ENCODE measurements at places on chromosomes 2 and 18. TPM values are rescaled to one million over a fixed set of nuclear protein-coding genes. Genes with fewer than 3 reads are reported as not detected.

GRCh38 chr18:8766559-8767293 is 61.4 kb downstream of the MTCL1 start:
- DNase-seq = no peak

DNA sequence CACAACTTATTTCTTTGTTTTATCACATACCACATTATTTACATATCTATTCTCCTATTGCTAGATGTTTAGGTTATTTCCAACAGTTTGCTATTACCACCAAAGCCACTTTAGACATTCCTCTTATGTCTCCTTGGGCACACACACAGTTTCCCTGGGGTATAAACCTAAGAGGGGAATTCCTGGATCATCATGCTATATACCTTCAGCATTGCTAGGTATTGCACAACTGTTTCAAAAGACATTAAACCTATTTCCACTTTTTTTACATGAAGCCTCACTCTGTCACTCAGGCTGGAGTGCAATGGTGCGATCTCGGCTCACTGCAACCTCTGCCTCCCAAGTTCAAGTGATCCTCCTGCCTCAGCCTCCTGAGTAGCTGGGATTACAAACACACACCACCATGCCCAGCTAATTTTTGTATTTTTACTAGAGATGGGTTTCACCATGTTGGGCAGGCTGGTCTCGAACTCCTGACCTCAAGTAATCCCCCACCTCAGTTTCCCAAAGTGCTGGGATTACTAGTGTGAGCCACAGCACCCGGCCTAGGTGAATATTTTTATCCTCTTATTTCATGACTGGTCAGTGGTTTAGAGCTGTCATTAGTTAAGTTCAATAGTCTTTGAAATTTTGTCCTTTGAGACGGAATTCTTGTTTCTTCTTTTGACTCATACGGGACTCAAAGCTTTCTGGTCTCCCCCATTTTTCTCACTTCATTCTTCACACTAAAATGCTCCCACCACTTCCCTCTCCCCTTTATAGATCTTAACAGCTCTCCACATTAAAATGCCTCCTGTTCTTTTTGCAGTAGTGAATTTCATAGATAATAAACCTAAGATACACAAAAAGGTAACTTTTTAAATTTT is 30.3 kb downstream of the SULT1C4 start:
- DNase-seq = no peak

GRCh38 chr2:108118996-108119395 is 120.8 kb upstream of the SULT1C3 start:
- DNase-seq = no peak

IL36B gene
- polyA plus RNA-seq = not detected

GRCh38 chr2:238929242-238930081 is 81.6 kb downstream of the TWIST2 start:
- no peak for DNase-seq

- DNase-seq = no peak
Measured at GRCh38 chr2:228728961-228729360, 542.1 kb downstream of the PID1 start.

- DNase-seq = no peak
Measured at GRCh38 chr2:143726151-143726845, 597.1 kb downstream of the ARHGAP15 start.

DNA sequence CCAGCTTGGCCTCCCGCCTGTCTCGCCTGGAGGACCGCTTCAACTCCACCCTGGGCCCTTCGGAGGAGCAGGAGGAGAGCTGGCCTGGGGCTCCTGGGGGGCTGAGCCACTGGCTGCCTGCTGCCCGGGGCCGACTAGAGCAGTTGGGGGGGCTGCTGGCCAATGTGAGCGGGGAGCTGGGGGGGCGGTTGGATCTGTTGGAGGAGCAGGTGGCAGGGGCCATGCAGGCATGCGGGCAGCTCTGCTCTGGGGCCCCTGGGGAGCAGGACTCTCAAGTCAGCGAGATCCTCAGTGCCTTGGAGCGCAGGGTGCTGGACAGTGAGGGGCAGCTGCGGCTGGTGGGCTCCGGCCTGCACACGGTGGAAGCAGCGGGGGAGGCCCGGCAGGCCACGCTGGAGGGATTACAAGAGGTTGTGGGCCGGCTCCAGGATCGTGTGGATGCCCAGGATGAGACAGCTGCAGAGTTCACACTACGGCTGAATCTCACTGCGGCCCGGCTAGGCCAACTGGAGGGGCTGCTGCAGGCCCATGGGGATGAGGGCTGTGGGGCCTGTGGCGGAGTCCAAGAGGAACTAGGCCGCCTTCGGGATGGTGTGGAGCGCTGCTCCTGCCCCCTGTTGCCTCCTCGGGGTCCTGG is 3.7 kb upstream of the KHK start:
- DNase-seq = no peak

PGAP1 gene
- 5.9 TPM for polyA plus RNA-seq

- DNase-seq = no peak
Measured at GRCh38 chr2:207117668-207118067, 48.1 kb downstream of the KLF7 start.

GRCh38 chr2:216082805-216083204 is 1.1 kb downstream of the TMEM169 start:
- no peak for DNase-seq

- peak; percentile 100 for DNase-seq
Measured at GRCh38 chr18:56638232-56639103, at the start of gene TXNL1. Gene TXNL1, minus strand, starts transcription at chr18:56638592. Its CDS starts 152 bp downstream, at chr18:56638440.

GRCh38 chr2:126802774-126803433 is 95.8 kb upstream of the TEX51 start:
- DNase-seq = no peak

ATP8B1 gene
- polyA plus RNA-seq = 7.9 TPM

GRCh38 chr18:23238651-23239349 is 103.5 kb downstream of the CABLES1 start:
- DNase-seq = no peak

GRCh38 chr2:188369365-188369764 is 77.7 kb downstream of the GULP1 start:
- DNase-seq = peak; percentile 59

DNA sequence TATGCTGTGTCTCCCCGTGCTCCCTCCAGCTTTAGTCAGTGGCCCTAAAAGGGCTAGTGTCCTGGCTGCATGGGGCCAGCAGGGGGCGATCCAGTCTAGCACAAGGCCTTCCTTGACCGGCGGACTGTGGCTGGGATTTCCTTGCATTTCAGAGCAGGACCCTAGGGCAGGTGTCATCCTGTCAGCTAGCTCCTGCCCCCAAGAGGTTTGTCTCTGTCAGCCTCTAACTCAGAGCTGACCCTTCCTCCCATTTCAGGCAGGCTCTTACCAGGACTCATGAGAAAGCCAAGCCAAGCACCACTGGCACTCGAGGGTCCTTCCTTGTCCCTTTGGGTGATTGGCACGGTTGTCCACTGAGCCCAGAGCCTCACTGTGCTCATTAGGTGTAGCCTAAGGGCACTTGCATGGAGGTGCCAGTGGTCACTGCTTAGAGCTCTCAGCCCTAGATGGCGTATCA is 140.3 kb downstream of the RPIA start:
- no peak for DNase-seq

DNA sequence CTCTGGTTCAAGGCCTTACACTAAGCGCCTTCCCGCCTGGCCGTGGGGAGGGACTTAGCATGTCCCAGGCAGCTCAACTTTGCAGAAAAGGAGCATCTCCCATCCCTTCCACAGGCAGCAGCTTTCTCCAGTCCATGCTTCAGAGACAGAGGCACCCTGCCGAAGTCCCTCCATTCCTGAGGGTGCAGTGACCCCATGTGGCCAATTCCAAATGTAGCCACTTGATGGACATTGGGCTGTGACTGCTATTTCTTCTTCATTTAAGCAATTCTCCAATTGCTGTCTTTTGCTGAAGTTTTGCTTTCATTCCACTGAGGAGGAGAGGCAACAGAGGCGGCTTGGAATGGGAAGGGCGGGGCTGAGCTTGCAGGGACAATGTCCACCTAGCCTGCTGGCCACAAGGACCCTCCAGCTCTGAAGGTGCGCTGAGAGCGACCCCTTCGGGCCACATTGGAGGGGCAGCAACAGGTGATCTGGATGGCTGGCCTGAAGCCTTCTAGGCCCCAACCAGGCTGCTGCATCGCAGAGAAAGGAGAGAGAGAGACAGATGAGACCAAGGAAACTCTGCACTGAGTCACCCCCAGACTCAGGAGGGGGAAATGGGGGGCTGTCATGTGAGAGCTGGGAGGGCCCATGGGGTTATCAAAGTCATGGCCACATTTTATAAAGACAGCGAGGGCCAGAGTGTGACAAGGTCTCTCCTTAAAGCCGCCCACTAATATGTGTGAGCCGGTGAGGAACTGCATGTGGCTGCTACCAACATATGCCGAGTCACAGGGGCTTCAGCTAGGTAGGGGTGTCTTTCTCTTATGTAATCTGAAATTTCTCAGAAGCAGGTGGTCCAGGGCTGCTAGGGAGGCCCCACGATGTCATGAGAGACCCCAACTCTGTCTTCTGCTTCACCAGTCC is 61.3 kb downstream of the LONRF2 start:
- DNase-seq = peak; percentile 84

SCN3A gene
- 2.4 TPM for polyA plus RNA-seq

SNTG2 gene
- polyA plus RNA-seq = not detected

SP140 gene
- 0.51 TPM for polyA plus RNA-seq

DNA sequence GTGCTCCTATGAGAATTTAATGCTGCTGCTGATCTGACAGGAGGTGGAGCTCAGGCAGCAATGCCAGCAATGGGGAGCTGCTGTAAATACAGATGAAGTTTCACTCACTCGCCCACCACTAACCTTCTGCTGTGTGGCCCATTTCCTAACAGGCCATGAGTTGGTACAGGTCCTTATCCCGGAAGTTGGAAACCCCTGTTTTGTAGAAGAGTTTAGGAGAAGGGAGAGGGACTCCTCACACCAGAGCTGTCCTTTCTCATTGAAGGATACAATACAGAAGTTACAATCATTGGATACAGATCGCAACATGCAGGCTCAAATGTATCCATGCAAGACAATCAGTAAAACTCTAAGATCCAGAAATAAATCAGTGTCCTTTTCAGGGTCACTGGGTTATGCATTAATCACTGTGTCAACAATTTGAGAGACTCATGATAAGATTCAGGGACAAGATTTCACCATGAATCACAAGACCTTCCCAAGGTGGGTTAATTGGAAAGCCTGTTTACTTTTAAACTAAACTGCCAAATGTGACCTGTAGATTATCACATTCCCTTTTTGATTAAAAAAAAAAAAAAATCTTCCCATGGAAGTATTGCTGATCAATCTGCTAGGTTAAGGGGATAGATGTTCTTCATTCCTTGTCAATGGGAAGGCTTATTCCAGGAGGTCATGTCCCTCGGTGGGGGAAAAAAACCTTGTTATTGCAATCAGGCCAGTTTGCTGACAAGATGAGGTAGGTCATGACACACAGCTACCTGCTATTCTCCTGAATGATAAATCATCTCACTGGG is 97.2 kb downstream of the SP100 start:
- DNase-seq = peak; percentile 41

DNA sequence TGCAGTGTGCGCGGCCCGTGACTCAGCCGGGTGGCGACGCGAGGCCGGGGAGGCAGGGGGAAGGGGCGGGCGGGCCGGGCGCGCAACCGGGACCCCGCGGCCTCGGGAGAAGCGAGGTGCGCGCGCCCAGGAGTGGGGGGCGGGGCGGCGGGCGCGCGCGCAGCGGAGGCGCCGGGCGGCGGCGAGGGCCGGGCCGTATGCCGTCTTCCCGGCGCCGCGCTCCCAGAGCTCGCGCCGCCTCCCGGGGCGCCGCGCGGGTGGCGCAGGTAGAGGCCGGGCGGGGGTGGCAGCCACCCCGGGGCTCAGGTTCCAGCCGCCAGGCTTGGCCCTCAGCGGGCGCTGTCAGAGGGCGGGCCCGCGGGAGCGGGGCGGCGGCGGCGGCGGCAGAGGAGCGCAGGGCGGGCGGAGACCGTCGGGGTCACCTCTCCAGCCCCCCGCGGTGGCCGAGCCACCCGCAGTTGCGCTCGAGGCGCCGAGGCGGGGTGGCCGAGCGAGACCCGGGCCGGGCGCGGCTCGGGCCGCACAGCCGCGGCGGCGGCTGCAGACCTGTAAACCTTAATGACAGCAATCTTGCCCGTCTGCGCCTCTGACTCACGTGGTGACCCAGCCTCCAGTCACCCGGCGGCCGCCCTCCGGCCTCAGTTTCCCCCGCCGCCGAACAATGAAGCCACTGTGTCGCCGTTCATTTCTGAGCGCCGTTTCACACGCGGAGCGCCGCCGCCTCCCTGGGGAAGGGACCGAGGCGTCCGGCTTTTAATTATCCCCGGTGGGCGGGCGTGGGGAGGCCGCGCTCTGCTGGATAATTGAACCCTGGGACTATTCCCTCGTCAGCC is 25.3 kb upstream of the SMAD7 start:
- peak; percentile 90 for DNase-seq

DGKD gene
- polyA plus RNA-seq = 13.6 TPM

- DNase-seq = no peak
Measured at GRCh38 chr2:205868053-205868452, 185.8 kb downstream of the NRP2 start.

- no peak for DNase-seq
Measured at GRCh38 chr2:204576362-204576979, 31.2 kb downstream of the PARD3B start.

All from hepatocyte (in vitro differentiated cells).